ENCODE measurements at places on chromosomes 2 and 18.

DNA sequence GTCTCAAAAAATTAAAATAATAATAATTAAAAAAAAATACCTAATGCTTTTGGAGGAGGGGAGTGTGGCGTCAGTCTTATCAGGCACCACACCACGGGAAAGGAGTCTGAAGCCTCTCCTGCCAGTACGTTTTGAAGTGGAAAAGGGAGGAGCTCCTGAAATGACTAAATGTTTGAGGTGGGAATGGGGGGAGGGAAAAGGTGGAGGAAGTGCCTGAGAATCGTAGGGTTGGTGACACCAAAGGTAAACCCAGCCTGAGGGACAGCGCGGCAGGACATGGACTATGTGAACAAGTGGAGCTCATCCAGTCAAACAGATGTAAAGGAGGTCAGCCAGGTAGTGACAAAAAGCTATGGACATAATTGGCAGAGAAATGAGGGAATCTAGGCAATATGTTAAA lies 42.2 kb upstream of the EPHA4 start:
- DNase-seq, result no peak

DNA sequence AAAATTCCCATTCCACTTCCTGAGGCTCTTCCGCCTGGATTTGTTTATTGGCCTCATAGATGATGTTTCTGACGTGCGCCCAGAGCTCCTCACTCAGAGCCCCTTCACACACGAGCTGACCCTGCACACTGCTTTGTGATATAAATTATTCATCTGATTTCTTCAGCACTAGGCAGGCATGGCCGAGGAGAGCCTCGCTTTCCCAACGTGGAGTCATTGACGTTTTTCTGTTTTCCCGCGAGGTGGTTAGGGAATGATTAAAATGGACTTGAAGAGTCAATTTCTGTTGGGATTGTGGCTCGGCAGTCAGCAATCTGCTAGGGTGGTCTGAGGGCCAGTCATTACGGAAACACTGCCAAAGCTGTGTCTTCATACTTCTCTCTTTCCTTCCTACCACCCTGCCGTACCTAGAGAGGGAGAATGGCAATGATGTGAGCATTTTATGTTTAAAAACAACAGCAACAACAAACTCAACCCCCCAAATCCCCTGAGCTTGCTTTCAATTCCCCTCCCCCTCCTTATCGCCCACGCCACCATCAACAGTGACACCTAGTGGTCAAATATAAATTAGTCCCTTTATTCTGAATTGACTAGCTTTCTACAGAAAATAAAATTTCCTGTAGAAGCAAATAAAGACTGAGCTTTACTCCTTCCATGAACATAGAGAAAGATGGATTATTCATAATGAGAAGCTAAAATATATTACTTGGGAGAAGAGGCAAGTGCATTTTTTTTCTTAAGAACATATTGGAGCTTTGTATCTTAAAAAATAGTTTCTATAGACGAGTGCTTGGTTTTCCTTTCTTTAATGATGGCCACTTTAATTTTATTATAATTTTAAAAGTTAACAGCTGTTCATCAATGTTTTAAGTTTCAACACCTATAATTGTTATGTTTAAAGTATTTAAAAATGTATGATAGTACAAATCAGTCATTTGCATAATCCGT lies 285.1 kb downstream of the MTX2 start:
- DNase-seq, result peak; percentile 11

DNA sequence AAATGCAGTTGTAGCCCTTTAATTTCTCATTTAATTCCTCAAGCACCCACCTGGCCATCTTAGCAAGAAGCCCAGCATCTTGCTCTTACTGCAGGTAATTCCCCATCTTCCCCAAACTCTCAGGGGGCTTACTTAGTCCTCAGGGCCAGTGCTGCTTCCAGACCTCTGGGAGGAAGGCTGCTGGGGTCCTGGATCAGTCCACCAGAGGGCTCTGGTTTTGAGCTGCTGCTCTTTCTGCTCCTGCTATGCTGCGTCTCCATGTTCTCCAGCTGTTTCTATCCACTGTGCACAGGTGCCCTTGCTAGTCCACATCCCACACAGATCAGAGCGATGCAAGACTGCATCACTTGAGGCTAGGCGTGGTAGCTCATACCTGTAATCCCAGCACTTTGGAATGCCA lies 34.5 kb upstream of the TMEM87B start:
- DNase-seq, result no peak

GRCh38 chr2:150491943-150492342 lies 4.5 kb upstream of the RND3 start:
- no peak for DNase-seq

- DNase-seq, result no peak
Measured at GRCh38 chr18:13222856-13223281, 4.3 kb downstream of the LDLRAD4 start.

DNA sequence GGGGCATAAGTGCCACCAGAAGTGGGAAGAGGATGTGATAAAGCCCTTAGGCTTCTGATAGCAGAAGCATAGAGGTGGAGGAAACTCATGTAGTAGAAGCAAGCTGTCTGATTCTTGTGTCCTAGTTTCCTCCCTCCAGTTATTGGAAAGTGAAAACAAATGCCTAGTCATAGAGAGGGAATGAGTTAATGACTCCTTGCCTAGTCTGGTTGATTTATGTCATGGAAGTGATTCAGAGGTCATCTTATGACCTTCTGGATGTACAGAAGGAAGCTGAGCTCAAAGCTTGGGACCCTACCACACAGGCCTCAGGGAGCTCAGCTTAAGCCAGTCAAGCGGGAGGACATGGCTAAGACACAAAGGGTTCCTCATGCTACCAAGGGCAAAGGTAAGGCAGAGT lies 232.2 kb downstream of the THSD7B start:
- no peak for DNase-seq

- no peak for DNase-seq
Measured at GRCh38 chr2:1605102-1606045, 138.9 kb downstream of the PXDN start.

- no peak for DNase-seq
Measured at GRCh38 chr2:47007223-47007825, 91.7 kb upstream of the MCFD2 start.

DNA sequence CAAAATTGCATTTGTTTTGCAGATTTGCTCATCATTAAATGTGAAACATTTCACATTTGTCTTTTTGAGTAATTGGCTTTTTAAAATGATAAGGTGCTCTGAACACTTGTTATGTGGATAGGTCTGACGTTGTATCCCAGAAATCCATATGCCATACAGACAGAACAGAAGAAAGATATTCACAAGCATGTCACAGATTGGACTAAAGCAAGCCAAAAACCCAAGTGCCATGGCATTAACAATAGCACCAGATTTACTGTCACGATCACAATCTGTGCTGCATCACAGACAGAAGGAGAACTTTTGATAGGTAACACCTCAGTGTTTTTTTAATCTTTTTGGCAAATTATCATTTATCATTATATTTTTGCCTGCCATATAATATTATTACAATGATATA lies 272.6 kb downstream of the ARHGAP15 start:
- no peak for DNase-seq

- DNase-seq, result no peak
Measured at GRCh38 chr2:33222309-33222708, 254.1 kb upstream of the RASGRP3 start.

- no peak for DNase-seq
Measured at GRCh38 chr2:113158884-113159553, 14.8 kb upstream of the PSD4 start.

DNA sequence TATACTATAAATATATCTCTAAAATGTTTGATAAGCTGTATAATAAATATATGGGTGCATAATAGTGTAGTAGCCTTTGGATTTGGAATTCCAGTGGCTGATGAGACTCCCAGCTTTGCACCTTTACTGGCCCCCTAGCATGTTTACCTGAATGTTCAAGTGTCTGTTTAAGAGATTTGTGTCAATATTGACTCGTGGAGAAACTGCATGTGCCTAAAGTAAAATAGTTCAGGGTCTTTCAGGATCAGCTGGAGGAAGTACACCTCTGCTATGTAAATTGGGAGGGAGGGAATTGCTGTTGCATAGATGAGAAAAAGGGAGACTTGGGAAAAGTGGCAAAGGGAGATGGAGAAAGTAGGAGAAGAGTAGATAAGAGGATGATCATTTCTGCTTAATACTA lies 23.9 kb downstream of the ME2 start:
- DNase-seq, result no peak

DNA sequence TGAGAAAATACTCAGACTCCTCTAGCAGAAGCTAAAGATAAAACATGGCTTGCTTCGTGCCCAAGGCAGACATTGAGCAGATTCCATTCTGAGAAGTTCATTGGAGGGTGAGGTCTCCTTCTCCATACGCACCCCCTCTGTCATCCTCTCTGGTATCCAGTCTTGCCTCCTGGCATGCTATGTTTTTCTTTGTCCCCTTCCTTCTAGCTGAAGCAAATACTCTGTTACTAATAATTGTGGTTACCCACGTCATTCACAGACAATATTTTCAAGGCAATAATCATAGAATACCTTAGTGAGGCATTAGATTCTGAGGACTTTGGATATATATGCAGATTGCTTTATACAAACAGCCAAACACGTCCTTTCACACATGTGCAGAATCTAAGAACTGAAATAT lies 66.2 kb upstream of the KLF7 start:
- no peak for DNase-seq

DNA sequence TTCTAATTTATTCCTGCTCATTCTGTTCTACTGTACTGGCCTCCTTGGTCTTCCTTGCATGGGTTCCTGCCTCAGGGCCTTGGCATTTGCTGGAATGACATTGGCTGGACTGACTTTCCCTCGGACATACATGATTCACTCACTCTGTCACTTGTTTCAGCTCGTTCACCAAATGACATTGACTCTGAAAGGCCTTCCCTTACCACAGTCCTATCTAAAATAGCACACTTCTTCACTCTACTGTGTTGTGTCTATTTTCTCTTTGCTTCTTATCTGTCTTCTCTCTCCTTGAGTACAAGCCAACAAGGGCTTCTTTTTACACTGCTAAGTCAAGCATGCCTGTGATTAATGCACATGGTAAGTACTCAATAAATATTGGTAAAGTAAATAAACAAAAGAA lies 65.6 kb downstream of the SCG2 start:
- no peak for DNase-seq

DNA sequence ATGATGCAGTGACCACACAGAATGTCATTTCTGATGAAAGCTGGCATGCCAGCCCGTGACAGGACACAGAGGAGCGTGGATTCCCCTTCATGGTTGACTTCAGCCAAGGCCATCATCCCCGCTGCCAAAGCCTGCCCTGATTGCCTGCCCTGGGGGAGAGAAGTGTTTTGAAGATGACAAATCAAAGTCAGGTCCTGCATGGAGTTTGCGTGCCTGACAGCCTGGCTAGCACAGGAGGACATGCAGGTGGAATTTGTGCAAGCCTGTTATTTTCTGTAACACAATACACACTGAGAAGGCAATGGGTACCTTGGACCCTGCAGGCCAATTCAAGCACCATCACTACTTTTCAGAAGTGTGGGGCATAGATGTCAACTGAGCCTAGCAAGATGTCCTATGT lies 5.4 kb upstream of the IL1R2 start:
- DNase-seq, result no peak

- DNase-seq, result no peak
Measured at GRCh38 chr18:78912336-78912735, 67.3 kb upstream of the SALL3 start.

DNA sequence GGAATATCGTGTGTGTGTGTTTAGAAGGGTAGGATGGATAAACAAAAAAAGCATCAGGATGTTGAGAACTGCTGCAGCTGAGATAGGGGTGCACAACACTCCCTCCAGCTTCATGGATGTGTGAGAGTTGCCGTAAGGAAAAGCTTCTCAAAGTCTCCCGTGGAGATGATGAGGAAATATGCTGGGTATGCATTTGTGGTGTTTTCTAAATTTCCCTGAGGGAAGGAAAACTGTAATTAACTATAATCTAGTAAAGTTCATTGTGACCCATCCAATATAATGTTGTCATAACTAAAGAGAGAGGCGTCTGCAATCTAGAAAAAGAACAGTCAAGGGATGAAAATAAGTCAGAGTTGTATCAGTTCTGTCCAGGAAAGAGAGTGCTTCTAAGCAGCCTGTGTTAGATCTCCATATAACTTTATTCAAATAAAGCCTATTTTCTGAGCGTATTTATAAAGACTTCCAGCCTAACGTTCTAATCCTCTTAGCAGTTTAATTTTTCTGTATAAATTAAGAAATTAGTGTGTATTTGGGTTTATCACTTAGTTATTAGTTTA lies 7.3 kb upstream of the LMAN2L start:
- DNase-seq, result no peak

DNA sequence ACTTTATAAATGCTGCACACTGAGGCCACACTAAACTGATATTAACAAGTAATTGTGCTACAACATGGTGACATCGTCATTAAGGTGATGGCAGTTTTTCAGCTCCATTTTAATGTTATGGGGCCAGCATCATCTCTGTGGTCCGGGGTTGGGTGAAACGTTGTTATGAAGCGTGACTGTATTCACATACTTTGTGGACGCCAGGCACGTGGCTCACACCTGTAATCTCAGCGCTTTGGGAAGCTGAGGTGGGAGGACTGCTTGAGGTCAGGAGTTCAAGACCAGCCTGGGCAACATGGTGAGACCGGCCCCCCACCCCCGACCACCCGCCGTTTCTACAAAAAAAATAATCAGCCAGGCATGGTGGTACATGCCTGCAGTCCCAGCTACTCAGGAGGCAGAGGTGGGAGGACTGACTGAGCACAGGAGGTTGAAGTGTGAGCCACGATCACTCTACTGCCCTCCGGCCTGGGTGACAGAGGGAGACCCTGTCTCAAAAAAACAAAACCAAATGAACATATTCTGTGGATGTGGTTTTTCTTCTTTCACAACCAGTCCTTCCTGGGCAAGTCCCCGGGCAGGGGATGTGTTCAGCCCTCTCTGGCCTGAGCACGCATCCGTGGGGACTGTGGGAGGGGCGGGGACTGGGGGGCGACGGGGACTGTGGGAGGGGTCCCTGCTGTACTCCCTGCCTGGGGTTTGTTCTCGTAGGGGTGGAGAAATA lies 12.9 kb upstream of the GAL3ST2 start:
- no peak for DNase-seq

- DNase-seq, result no peak
Measured at GRCh38 chr2:112648081-112648480, 2.3 kb downstream of the SLC20A1 start.

DNA sequence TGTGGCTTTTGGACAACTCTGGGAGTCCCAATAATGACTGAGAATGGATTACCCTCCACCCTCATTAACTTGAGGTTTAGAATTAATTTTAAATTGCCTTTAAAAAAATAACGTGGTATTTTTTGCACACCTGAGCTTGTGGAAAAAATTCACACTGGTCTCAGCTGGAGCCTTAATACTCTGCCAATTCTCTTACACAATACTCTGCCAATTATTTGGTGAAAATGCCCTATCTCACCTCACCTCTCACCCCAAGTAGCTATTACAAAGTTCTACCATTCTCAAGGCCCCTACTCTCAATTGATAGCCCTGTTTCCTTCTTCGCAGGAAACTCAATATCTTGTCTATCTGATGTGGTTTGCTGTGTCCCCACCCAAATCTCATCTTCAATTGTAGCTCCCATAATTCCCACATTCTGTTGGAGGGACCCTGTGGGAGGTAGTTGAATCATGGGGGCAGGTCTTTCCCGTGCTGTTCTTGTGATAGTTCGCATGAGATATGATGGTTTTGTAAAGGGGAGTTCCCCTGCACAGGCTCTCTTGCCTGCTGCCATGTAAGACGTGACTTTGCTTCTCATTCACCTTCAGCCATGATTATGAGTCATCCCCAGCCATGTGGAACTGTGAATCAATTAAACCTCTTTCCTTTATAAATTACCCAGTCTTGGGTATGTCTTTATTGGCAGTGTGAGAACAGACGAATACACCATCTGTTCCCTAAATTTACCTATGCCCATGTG lies 27.4 kb upstream of the C2orf69 start:
- no peak for DNase-seq
